Stimulated activated CD4-positive, alpha-beta T cell treated with anti-CD3 and anti-CD28 coated beads, Interleukin-1b, Interleukin-23, amount 100 ng/mL, for 4 hours (primary cell): ENCODE measurements at places on chromosomes 2 and 18.
A peak's percentile ranks its signal among the peaks of the same experiment; 100 is the strongest.

DNA sequence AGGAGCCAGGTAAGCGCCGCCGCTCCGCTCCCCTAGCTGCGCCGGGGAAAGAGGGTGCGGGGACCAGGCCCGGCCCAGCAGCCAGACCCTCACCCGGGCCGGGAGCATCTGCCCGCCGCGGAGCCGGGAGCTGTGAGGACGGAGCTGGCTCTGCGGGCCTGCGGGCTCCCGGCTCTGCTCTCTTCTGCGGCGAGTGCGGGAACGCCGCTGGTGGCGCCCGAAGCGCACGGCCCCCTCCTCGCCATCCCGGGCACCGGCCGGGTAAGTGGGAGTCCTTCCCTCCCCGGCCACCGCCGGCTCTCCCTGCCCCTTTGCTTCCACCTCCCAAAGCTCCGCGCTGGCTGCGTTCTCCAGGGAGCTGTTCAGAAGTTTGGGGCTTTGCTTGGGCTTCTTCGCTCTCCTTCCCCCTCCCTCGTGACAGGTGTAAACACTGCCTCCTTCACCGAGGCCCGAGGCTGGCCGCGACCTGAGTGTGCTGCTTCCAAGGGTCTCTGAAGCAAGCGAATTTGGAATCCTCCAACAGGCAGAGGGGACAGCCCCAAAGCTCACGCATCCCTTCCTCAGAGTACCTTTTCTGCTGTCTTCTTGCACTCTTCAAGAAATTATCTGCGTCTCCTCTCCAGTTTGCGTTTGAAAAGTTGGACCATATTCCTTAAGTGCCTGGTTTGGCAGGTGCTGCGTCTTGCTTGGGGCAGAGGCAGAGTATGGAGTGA is 632 bp downstream of the AFTPH start:
- peak; percentile 17 for DNase-seq

GRCh38 chr18:34221971-34222306 is 2.8 kb downstream of the NOL4 start:
- no peak for DNase-seq

GRCh38 chr18:28080876-28081300 is 96.0 kb downstream of the CDH2 start:
- no peak for DNase-seq

- DNase-seq: no peak
Measured at GRCh38 chr2:152445791-152446201, 110.8 kb downstream of the FMNL2 start.

DNA sequence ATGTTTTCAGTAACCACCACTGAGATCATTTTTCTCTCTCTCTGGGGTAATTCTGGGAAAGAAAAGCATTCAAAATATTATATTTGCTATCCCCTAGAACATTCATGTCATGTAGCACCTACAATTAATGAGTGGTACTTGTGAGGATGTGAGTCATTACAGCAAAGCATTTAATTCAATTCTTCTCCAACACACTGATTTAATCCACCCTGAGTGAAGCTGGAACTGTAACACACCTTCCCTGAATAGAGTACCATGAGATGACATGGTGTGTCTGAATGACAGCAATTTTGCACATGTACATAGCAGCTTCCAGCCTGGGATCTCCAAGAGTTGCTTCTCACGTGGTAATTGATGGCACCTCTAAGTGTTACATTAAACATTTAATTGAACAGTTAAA is 207.1 kb upstream of the SLC14A2 start:
- DNase-seq: no peak

GRCh38 chr2:218567797-218568189 is 358 bp downstream of the USP37 start:
- peak; percentile 55 for DNase-seq

DNA sequence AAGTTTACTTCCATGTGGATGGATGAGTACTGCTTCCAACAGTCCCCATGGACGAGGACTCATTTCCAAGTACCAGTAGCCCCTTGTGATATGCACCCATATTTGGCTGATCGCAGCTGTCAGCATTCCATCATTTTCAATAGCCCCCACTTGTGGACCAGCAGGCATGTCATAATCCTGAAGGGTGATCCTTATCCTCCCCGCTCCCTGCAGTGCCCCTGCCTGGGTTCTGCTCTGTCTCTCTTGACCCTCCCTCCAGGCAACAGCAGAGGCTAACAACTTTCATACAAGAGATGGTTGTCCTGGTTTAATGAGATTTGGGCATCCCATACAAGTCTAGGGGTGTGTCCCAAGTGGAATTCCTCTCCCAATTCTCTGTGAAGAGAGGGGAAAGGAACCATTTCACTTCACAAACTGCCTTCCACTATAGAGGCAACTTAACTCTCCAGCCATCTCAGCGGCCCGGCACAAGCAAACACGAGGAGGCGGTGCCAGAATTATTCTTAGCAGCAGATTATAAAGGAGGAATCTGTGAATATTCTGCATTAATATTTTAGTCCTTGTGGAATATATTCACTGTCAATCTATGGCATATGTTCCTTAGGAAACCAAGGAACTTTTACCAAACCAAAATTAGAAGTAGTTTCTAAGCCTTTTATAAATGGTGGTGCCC is 110.7 kb downstream of the RTN4 start:
- no peak for DNase-seq

GRCh38 chr2:98869870-98870269 is 66.2 kb downstream of the CRACDL start:
- DNase-seq: no peak

GRCh38 chr2:47631792-47632398 is 151.1 kb upstream of the MSH6 start:
- no peak for DNase-seq

GRCh38 chr2:105950521-105951383 is 206.0 kb downstream of the NCK2 start:
- no peak for DNase-seq

DNA sequence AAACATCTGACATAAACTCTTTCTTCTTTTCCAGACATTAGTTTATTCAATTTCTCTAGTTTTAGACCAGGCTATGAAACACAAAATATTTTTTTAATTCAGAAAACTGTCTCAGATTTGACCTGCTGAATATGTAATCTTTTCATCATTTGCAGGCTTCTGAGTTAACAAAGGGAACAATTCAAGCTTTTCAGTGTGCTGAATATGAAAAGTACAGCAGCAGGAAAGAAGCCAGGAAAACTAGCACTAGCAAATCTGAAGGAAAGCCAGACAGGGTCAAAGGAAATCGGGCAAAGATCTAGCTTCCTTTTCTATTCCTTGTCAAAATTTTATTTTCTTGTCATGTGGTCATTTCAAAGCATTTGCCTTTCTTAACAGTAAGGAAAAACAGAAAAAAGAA is 35.3 kb downstream of the ACVR1C start:
- DNase-seq: no peak

DNA sequence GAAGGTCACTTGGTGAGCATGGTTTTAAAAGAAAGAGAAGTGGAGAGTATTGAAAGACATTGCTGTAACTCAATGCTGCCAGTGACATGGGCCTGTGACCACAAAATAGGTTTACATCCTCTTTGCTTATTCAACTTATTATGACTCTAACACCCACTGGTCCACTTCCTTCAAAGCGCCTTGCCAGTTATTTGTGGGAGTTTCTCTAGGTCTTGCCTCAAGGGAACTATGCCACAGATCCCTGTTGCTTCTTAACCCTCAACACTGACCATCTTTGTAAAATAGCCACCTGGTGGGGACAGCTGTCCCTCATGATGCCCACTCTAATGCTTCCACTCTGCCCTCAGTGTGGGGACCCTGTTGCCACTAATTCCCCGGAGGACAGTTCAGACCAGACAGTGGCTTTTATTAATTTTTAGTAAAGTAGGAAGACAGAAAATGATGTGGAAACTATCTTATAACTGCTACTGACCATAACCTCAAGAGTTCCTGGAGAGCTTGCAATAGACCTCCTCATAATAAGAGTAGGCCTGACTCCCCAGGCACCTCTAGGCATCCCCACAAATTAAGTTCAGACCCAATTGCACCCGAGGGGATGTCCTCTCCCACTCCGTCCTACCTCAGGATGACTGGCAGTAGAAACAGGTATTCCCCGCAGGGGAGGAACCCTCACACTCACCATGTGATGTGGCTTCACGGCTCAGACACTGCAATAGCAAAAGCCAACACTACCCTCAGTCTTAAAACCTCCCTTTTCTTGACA is 31.3 kb upstream of the SLC25A52 start:
- DNase-seq: no peak

DNA sequence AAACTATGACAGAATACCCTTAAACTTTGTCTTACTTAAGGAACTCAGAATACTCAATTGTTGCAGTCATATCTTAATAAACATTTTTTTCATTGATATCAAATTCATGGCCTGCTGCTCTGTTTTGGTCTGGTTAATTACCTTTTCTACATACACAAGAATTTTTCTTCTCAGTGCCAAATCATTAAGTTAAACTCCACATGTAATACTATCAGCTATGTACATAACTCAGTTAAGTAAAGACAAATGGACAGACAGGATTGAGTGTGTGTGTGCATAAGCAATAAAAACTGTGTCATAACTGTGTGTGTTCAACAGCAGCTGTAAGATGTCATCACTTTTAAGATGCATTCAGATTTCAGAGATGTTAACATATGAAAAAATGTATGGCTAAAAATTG is 34.4 kb downstream of the VRK2 start:
- no peak for DNase-seq

- peak; percentile 94 for DNase-seq
Measured at GRCh38 chr2:174248187-174248997, at the start of gene OLA1. TSS of gene OLA1 (minus strand) at chr2:174248532. CDS start at chr2:174246815, 1,717 bp downstream.

DNA sequence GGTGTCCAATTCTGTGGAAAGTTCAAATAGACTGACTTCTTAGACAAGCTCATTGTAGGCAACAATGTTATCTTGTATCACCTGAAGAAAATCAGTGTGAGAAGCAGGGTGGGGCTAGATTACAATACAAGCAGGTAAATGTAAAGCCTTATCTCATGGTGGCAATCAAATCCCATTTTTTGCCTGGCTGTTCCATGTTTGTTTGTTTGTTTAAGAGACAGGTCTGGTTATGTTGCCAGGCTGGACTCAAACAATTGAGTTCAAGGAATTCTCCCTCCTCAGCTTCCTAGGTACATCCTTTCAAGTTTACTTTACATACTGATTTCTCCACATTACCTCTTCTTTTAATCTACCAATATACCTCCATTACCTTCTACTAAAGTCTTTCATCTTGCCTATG is 464.6 kb downstream of the LRP1B start:
- DNase-seq: no peak

DNA sequence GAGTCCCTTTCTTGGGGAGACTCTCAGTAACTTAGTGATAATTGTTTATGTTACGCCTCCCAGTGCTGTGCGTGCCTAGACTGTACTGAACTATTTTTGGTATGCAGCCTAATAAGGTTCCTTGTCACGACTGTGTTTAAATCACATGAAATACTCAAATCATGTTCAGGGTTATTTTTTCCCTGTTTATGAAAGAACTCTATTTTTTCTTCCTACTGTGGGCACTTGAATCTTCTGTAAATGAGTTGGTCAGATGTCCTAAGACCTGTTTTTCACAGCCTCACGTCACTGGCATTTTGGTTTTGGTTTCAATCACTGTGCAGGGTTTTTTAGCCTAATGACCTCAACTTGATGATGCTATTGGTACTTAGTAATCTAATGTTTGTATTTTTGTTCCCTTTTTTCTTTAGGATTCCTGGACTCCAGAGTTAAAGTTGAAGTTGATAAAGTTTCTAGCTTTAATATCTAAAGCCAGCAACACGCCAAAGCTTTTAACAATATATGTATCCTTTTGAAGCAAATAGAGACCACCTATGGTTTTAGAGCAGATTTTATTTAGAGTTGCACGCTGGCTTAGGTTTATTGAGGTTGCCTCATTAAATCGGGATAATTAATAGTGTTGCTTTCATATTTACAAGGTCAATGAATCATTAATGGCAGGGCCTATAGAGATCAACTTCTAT is 24.0 kb downstream of the ARMC9 start:
- no peak for DNase-seq

DNA sequence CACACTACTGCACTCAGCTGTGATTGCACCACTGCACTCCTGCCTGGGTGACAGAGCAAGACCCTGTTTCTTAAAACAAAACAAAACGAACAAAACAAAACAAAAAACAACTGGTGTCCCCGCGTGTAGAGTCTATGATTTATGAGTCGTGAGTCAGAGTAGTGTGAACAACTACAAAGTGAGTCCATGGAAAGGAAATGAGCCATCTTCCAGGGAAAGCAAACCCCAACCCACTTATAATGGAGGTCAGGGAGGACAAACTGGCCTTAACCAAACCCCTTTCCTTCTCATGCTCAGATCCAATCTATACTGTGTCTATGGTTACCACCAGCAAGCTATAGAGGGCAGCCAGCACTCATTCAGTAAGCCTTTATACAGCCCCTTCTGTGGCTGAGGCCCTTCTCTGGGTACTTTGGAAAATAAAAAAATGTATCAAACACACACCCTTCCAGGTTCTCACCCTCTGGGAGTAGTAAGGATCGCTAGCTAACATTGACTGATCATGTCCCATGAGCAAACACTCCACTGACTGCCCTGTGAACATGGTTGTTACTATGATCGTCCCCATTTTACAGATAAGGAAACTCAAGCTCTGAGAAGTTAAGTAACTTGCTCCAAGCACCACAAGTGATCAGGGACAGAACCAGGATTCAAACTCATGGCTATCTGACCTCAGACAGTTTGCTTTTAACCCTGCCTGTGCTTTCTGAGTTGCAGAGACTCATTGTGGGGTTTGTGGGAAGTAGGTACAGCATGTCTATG is 24.7 kb upstream of the COLEC12 start:
- no peak for DNase-seq
